ENCODE measurements at places on chromosomes 7 and 10.

DNA sequence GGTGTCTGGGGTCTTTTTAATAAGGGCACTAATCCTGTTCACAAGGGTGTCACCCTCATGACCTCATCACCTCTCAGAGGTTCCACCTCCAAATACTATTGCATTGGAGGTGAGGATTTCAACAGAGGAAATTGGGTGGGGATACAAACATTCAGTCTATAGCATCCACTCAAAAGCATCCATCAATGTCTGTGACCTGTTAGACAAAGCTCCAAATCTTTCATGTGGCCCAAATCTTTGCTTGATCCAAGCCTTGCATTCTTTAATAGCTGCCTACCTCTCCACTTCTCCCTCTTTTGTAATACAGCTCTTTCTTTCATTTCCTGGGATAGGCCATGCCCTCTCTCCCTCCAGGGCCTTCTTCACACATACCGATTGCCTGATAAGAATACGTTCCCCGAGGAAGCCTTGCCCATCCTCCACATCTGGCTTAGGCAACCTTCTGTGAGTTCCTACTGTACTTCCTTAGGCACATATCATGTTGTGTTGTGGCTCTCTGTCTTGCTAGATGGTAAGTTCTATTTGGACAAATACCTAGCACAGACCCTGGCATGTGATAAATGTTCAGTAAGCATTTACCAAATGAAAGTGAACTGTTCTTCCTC is 66.1 kb downstream of the CREM start:
- no peak for DNase-seq

DNA sequence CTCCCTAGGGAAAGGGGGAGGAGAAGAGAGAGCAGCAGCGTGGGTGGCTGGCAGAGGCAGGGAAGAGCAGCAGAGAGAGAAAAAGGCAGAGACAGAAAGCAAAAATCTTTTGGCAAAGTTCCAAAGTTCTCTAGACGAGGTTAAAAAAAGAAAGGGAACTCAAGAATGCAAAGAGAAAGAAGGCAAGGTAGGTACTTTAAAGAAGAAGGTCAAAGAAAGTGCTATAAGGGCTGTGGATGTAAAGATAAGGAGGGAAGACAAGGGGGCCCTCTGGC is 20.2 kb upstream of the OPTN start:
- no peak for DNase-seq

- DNase-seq = peak; percentile 35
These were observed 14.1 kb upstream of the DDIT4 start for GRCh38 chr10:72259491-72260238.

DNA sequence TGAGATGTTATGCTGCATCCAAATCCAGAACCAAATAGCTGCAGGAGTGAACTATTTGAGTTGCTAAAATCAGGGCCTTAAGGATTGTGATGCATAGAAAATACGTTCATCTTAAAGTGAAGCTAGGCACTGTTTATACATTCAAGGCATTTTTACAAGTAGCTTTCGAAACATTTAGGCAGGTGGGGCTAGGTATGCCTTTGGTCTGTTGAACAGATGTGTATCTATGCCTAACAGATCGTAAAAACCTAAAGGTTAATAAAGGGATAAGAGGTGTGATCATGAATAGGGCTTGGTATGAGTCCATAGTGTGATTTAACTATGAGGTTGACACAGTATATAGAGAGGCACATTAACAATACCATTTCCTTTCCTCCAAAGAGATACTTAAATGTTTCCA is 262.5 kb downstream of the SEMA3D start:
- DNase-seq = no peak

GRCh38 chr10:6217611-6218010 is 14.9 kb downstream of the PFKFB3 start:
- no peak for DNase-seq

DNA sequence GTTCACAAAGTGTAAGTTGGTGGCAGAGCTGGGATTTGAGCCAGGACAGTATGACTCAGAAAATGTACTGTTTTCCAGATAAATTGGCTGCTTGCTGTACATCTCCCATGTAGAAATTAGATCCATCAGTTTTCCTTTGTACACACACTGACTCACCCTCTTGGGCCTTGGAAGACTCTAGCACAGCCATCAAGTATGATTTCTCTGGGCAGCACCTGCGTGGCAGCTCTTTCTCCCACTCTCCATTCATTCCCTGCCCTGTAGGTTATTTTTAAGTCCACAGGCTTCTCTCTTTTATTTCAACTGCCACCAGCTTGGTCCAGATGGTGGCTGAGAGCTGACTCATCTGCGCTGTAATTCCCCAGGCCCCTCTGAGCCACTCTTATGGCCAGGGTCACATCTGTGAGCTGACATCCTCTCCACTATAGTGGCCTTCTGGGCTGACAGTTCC is 28.3 kb upstream of the SDK1 start:
- no peak for DNase-seq

- no peak for DNase-seq
These were observed 21.3 kb downstream of the CYP2W1 start for GRCh38 chr7:1004018-1004852.
